ENCODE measurements at places on chromosomes 5 and 9.

- no peak for DNase-seq
Observed at GRCh38 chr5:40829748-40830533, 5.1 kb downstream of the RPL37 start.

- DNase-seq, result no peak
Observed at GRCh38 chr5:148368299-148368698, 15.5 kb upstream of the FBXO38 start.

DNA sequence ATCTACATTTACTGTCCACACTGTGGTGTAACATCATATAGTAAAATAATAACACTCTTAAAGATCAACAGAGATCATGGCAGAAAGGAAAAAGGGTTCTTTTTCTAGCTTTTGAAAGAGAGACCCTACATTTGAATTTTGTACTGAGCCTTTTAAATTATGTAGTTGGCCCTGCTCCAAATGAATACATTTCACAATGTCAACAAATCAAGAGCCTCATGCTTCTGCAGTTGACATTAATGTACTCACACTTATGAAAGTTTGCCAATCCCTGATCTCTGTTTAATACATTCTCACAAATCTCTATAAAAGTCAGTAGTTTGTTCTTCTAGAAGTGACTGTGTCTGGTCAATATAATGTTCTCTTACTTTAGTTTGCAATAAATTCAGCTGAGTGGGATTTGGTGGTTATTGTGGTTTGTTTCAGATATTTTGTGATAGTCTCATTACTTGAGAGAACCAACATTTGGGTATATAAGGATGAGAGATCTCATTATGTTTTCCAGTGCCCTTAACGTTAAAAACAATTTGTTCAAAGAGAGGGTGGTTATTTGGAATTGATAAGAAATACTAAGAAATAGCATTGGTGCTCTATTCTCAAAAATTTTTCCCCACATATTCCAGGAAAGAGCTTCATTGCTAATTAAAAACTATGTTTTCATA lies 277.8 kb upstream of the FTMT start:
- DNase-seq, result no peak

GRCh38 chr9:7011395-7012067 lies 253.8 kb downstream of the KDM4C start:
- no peak for DNase-seq

DNA sequence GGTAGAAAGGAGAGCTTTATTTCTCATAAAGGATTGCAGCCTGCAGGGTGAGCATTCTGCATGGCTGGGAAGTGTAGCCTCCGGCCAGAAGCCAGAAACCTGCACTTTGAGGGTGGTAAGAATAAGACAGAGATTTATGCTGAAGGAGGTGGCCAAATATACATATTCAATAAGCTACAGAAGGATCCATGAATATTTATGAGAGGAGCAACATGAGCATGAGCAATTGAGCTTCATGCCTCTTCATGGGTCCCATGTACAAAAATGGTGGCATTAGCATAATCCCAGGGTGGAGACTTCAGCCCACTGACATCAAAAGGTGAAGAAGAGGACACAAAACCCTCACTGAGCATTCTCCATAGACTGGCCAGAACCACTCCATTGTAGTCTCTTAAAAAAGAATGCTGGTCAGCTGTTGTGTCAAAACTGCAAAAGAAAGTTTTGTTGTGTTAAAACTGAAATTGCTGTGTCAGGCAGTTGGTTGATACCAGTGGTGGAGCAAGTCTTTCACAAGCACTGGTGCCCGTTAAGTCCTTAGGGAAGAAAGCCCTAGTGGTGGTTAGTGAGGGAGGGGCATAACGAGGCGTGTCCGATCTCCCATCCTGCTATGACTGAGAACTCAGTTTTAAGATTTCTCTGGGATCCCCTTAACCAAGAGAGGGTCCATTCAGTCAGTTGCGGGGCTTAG lies 160.8 kb upstream of the MAP1B start:
- no peak for DNase-seq

DNA sequence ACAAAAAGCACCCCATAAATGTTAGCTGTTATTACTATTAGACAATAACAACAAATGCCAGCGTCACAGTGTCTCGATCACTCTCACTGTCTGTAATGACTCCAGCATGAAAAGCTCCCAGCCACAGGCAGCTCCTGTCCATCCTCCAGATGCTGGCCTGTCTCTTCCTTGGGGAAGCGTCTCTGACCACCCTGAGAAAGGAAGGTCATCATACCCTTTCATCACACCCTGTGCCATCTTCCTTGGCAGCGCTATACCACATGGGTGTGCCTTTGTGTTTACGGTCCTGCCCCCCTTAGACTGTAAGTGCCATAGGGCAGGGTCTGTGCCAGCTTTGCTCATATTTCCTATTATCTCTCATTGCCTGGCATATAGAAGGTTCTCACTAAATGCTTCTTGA lies 90.6 kb downstream of the PRRT1B start:
- no peak for DNase-seq
